ENCODE measurements at places on chromosomes 12 and 14. TPM values are rescaled to one million over a fixed set of nuclear protein-coding genes. Genes with fewer than 3 reads are reported as not detected.

MEG3 gene
- total RNA-seq, result not detected

SYCP3 gene
- 0.23 TPM for total RNA-seq

DNA sequence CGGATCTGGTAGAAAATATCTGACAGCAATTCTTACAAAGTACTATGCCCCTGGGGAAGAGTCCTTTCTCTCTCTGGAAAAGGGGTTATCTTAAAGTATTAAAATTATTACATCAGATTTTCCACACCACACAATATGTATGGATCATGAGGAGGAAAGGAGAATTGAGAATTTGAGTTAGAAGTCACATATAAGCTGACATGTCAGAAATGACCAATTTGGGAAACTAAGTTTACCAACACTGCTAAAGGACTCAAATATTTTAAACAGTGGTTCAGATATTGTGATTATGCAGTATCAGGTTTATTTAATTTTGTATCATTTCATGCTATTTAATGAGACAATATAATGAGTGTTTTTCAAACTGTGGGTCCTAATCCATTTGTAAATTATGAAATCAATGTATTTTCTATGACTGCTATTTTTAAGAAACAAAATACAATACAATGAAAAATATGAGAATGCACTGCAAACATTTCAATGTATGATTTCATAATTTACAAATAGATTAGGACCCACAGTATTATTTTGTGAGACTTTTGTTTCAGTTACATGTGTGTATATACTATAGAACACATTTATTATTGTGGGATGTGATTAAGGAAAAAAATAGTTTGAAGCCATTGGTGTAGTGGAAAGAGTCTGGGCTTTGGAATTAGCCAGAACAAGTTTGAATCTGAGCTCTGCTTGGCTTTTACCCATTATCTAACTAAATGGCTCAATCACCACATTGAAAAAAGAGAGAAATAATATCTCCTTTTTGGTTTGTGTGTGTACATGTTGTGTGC, 1.8 kb upstream of the INSM2 start:
- no peak overlapping the region for H3K4me3 ChIP-seq
- DNase-seq, result no peak
- peaks cover 20% of the 10 kb centered on the region for H3K4me1 ChIP-seq
- H3K36me3 ChIP-seq, result no peaks in the 10 kb centered on the region
- H3K27ac ChIP-seq, result no peak overlapping the region

DNA sequence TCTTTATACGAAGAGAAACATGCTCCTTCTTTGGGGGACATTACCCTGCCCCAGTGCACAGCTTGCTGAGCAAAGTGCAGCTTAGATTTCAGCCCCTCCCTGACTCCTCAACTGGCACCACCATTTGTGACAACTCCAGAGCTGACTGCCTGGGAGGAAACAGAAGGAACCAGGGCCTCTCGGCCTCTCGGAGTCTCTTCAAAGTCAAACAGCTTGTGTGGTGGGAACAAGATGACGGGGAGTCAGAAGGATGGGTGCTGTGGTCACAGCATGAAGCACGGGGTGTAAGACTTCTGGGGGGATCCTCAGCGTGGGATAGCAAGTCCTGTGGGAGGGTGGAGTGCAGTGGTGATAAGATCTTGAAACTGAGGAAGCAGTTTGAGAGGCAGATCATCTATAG, 123.5 kb upstream of the BCL2L14 start:
- DNase-seq, result no peak
- no peak overlapping the region for H3K27ac ChIP-seq
- H3K36me3 ChIP-seq, result no peaks in the 10 kb centered on the region

GRCh38 chr12:71671816-71672215, 7.7 kb downstream of the THAP2 start:
- H3K4me3 ChIP-seq, result no peak overlapping the region
- no peak overlapping the region for H3K27ac ChIP-seq
- H3K36me3 ChIP-seq, result no peaks in the 10 kb centered on the region
- H3K27me3 ChIP-seq, result no peaks in the 10 kb centered on the region

CD69 gene
- total RNA-seq, result 31.0 TPM

- no peaks in the 10 kb centered on the region for H3K27me3 ChIP-seq
- DNase-seq, result no peak
- no peaks in the 10 kb centered on the region for H3K36me3 ChIP-seq
These were observed 28.5 kb upstream of the NTF3 start for GRCh38 chr12:5403411-5403810.

DNA sequence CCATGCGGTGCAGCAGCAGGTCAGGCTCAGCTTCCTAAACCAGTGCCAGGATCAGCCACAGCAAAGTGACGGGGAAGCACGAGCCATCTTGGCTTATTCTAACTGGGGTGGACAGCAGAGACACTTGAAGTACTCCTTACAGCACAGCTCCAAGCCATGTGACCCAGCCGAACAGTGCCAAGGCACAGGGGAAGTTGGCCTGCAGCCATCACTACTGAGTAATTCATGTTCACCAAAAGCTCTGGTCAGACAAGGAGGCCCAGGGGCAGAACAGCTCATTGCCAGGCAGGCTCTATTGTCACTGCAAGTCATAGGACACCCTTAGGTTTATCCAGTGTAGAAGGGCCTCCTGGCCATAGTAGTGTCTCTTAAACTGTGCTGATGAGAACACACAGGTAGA, 23.4 kb upstream of the SLC35F4 start:
- DNase-seq, result no peak
- H3K36me3 ChIP-seq, result no peaks in the 10 kb centered on the region
- no peaks in the 10 kb centered on the region for H3K4me1 ChIP-seq
- no peaks in the 10 kb centered on the region for H3K27me3 ChIP-seq
- H3K4me3 ChIP-seq, result no peak overlapping the region

DNA sequence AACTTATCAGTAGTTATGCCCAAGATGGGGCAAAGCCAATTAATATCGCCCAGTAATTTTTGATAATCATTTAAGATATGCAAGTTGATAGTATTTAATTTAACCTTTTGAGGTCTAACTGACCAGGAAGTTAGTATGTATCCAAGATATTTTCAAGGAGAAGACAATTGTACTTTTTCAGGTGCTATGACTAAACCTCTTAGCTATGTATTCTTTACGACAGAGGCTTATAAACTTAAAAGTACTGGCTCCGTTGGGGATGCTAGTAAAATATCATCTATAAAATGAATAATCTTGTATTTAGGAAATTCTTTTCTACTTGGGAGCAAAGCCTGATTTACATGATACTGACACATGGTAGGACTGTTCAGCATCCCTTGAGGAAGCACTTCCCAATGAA, 40.3 kb downstream of the TMTC3 start:
- H3K27me3 ChIP-seq, result no peaks in the 10 kb centered on the region
- DNase-seq, result no peak
- H3K4me3 ChIP-seq, result no peak overlapping the region
- H3K4me1 ChIP-seq, result no peaks in the 10 kb centered on the region
- no peaks in the 10 kb centered on the region for H3K36me3 ChIP-seq

DNA sequence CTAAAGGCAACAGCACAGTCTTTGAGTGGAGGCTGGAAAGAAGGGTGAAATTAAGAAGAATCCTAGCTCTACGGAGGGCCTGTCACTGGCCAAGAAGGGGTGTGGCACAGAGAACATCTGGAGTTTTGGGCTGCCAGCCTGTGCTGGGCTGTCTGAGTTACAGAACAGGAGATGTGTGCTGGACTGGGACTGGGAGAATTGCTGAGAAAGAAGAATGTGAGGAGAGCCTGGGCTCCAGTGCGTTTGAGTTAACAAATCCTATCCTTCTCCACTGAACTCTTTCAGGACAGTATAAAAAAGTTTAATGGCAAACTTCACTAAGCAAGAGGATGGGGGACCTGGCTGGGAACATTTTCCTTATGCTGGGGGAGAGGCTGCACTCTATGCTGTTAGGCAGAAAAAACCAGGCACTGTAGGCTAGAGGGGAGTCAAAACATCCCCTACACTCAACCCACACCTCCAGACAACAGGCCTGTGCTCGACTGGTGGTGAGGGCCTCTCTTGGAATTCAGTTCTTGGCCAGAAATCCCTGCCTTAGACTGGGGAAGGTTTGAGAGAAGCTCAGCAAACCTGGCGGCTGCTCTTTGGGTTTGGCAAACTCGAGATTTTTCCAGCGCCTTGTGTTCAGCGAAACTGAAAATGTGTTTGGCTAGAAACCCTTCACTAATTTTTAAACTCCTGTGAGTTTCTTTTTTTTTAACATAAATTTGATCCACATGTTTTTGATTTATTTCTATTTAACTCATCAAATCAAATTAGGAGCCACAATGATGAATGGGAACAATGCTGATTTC, 217.3 kb downstream of the MON2 start:
- H3K27ac ChIP-seq, result no peak overlapping the region
- no peaks in the 10 kb centered on the region for H3K4me1 ChIP-seq
- H3K27me3 ChIP-seq, result no peaks in the 10 kb centered on the region
- no peaks in the 10 kb centered on the region for H3K36me3 ChIP-seq

GRIN2B gene
- not detected for total RNA-seq

TAS2R50 gene
- 1.0 TPM for total RNA-seq

OR6S1 gene
- not detected for total RNA-seq

DNA sequence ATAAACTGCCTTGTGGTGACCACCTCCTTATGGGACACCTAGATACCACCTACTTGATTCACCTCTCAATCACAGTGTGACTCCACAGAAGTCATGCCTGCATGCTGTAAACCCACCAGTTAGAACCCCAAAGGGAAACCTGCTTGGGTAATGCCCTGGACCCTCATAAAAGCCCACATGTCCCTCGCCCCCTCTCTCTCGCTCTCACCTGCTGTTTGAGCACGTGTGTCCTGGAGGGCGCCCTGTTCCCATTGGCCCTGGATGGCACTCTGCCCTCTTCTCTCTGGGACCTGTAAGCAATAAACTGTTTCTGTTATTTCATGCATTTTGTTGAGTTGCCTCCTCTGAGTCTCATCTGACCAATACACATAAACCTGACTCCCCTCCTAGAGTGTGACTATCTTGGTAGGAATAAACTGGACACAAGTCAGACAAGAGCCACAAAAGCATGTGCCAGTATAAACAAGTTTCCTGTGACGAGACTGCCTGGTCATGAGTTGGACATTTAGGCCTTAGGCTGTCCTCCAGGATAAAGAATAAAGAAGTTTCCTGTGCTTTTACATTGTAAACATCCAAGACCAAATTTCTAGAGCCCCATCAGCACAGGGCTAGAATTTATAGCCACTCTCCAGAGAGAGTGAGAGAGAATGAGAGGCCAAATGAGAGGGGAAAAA, 8.6 kb downstream of the IFI27L2 start:
- no peak for DNase-seq
- H3K27me3 ChIP-seq, result no peaks in the 10 kb centered on the region
- no peaks in the 10 kb centered on the region for H3K36me3 ChIP-seq
- no peak overlapping the region for H3K4me3 ChIP-seq
- H3K4me1 ChIP-seq, result no peaks in the 10 kb centered on the region

AJUBA gene
- total RNA-seq, result 2.8 TPM

DNA sequence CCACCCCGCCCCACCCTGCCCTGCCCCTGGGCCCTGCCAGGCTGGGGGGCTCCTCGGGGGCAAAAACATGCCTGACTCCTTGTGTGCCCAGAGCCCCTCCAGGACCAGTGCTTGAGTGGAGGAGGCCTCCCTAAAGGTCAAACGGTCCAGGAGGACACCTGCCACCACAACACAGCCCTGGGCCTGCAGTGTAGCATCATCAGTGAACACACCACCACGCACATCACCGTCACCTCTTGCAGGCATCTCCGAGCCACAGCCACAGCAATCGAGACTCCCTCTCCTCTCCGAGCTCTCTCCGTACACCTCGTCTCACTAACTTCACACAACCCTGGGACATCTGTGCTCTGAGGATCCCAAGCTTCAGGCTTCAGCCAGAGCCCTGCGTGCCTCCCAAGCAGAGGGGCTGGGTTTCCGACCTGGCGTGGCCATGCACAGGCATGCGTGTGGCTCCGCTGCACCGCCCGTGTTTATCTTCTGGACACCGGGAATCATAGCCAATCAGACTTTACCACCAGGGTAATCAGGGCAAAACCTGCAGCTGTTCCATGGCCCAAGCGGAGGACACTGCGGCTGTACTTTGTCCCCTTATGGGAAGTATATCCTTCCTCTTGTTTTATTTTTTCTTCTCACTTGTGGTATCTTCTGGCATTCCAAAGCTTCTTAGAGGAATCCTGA, 6.2 kb upstream of the DIO3 start:
- H3K27me3 ChIP-seq, result no peaks in the 10 kb centered on the region
- no peak for DNase-seq
- H3K27ac ChIP-seq, result no peak overlapping the region
- no peaks in the 10 kb centered on the region for H3K4me1 ChIP-seq
- no peaks in the 10 kb centered on the region for H3K36me3 ChIP-seq
- H3K4me3 ChIP-seq, result no peak overlapping the region

Measured in CD4-positive, alpha-beta memory T cell (primary cell).